CD4-positive, alpha-beta T cell treated with Interleukin-2 at 100 ng/mL for 4 hours (primary cell): ENCODE measurements at places on chromosomes 5 and 9.

GRCh38 chr5:66814146-66814991 lies 218.2 kb downstream of the MAST4 start:
- peak; percentile 66 for DNase-seq

DNA sequence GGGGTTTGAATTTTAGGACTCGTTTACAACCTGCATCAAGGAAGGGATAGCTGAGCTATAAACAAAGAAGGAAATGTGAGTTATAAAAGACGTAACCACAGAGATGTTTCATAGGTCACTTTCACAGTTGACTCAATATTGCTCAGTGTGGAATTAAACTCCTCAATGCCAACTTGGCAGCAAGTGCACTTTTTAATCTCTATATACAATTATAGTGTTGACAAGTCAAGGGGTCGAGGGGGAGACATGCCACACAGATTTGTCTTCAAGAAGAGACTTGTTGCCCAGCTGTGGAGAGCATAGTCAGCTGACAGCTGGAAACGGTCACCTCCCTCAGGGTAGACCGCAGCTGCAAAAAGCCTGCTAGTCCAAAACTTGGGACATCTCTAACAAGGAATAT lies 163.4 kb upstream of the DMAC1 start:
- no peak for DNase-seq

DNA sequence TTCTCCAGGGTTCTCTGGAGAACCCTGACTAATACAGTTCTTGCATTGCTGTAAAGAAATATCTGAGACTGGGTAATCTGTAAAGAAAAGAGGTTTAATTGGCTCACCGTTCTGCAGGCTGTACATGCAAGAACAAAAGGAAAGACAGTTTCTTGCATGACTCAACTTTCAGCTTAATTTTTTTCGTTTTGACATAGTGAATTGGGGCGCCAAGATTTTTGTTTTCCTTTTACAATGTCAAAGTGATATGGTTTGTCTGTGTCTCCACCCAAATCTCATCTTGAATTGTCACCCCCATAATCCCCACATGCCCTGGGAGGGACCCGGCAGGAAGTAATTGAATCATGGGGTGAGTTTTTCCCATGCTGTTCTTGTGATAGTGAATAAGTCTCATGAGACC lies 11.8 kb upstream of the CRHBP start:
- DNase-seq: no peak

DNA sequence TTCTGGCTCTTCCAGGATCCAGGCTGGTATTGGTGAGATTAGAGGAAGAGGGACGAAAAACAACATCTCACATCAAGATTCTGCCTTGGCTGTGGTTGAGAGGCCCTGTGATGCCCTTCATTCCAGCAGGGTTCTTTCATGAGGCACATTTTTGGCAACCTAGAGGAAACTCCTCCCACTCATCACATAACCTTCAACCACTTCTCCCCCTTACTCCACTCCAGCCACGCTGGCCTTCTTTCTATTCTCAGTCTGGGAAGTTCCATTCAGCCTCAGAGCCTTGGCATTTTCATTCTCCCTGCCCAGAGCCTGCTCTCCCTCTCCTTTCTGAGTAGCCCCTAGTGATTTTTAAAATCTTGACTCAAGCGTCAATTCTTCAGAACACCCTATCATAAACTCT lies 337.5 kb downstream of the ZSWIM6 start:
- no peak for DNase-seq

DNA sequence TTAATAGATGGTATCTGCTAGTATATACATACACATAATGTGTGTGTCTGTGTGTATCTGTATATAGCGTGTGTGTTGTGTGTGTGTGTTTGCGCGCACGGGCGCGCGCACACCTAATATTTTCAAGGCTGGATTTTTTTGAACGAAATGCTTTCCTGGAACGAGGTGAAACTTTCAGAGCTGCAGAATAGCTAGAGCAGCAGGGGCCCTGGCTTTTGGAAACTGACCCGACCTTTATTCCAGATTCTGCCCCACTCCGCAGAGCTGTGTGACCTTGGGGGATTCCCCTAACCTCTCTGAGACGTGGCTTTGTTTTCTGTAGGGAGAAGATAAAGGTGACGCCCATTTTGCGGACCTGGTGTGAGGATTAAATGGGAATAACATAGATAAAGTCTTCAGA lies 757 bp downstream of the FXN start:
- peak; percentile 20 for DNase-seq

GRCh38 chr5:134129411-134130238 lies 15.1 kb downstream of the TCF7 start:
- no peak for DNase-seq

- DNase-seq: no peak
Observed at GRCh38 chr9:110947491-110948044, 90.7 kb downstream of the LPAR1 start.

- no peak for DNase-seq
Observed at GRCh38 chr5:169408731-169409130, 107.8 kb upstream of the SLIT3 start.

GRCh38 chr9:33748633-33749304 lies 46.6 kb upstream of the PRSS3 start:
- DNase-seq: peak; percentile 12

DNA sequence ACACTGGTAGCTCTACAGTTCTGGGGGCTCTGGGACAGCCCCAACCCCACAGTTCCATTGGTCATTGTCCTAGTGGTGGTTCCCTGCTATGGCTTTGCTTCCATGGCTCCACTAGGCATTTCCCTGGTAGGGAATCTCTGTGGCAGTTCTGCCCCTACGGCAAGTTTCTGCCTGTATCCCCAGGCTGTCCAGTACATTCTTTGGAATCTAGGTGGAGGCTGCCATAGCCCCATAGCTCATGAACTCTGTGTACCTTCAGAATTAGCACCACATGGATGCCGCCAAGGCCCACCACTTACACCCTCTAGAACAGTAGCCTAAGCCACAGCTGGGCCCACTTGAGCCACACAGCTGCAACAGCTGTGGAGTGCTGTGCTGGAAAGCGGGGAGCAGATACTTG lies 3.3 kb upstream of the GOLM1 start:
- no peak for DNase-seq

DNA sequence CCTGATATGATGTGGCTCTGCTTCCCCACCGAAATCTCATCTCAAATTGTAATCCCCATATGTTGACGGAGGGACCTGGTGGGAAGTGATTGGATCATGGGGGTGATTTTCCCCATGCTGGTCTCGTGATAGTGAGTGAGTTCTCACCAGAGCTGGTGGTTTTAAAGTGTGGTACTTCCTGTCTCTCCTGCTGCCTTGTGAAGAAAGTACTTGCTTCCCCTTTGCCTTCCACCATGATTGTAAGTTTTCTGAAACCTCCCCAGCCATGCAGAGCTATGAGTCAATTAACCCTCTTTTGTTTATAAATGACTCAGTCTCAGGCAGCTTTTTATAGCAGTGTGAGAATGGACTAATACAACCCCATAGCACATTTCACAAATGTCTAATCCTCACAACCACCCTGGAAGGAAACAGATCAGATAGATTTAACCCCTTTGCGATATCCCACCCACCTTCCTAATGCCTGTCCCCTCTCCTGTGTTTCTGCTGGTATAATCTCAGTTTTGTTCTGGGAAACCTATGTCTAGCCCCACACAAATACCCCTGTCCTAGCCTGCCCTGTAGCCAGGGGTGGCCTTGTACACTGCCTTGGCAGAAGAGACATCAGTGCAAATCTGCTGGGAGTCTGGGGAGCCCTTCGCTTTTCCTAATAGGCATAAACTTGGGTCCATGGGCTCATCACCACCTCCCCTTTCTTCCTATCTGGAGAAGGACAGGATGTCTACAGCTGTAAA lies 157.0 kb upstream of the RAI14 start:
- peak; percentile 21 for DNase-seq

DNA sequence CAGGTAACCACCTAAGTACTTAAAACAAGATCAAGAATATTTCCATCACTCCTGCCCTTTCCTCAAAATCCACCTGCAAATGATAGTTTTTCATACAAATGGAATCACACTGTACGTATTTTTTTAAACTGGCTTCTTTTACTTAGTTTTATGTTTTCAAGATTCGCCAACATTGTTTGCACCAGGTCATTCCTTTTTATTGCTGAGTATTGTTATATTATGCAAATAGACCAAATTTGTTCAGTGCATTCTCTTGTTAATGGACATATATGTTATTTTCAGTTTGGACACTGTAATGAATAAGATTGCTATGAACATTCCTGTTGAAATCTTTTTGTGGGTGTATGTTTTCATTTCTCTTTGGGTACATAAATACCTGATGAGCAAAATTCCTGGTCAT lies 8.3 kb upstream of the ANKRD31 start:
- no peak for DNase-seq

DNA sequence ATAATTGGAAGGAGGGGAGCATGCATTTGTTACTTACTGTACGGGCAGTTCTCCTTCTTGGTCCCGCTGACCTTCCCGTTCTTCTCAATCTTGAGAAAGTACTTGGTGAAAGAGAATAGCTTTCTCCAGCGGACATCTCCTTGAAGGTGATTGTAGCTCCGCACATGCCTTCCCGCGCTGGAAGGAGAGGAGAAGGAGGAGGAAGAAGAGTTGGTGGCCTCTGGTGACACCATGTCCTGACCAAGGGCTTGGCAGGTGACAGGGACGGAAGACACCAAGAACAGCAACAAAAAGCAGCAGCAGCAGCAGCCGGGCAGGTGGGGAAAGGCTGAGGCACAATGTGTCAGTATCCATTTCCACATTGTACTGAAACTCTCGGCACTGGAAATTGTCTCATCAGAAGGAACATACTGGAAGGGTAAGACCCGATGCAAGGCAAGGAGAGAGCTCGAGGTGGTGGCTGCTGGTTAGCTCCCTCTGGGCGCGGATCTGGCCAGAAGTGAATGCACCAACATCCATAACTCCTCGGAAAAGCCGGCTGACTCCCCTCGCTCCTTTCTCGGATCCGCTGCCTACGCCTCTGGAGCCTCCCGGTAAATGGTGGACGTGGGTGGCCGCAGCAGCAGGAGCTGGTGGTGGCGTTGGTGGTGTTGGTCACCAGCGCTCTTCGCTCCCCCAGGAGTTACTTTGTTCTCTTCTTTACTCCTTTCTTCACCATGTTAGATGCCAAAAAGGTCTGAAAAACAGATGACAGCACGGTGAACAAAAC lies 715 bp downstream of the FGF10 start:
- no peak for DNase-seq

DNA sequence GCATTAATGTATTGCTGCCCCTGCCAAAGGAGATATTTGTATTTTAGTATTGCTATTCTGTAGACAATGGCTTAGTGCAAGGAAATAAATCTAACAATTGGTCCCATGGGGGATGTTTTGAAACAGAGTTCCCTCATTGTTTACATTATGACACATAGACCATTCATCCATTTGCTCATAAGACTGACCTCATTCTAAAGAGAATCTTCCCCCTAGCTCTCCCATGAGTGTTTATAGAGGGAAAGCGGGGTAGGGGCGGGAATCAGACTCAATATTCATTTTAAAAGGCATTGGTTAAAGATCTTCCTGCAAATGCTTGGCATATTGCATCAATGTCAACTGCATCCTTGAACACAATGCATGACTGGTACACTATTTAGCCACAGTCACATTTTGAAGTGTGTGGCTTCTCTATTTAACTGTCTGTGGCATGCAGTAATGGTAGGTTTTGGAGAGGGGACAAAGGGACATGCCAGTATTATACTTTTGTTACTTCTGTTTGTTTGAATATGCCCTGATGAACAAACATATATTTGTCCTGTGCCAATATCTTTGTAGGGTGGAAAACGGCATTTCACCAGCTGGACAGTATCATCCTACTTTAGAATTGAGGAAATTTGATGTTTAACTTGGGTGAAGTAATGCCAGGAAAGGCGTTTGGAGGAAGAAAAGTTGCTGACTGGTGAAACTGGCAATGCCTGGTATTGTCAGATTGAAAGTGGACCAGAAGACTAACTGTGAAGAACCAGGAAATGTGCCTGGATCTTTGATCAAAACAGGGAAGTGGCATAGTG lies 84.1 kb upstream of the MEGF10 start:
- no peak for DNase-seq

GRCh38 chr5:93240228-93240834 lies 340.7 kb downstream of the NR2F1-AS1 start:
- no peak for DNase-seq

- no peak for DNase-seq
Observed at GRCh38 chr9:37034305-37034937, 353 bp upstream of the PAX5 start.

- no peak for DNase-seq
Observed at GRCh38 chr9:114914139-114914538, 16.3 kb downstream of the TNFSF8 start.

DNA sequence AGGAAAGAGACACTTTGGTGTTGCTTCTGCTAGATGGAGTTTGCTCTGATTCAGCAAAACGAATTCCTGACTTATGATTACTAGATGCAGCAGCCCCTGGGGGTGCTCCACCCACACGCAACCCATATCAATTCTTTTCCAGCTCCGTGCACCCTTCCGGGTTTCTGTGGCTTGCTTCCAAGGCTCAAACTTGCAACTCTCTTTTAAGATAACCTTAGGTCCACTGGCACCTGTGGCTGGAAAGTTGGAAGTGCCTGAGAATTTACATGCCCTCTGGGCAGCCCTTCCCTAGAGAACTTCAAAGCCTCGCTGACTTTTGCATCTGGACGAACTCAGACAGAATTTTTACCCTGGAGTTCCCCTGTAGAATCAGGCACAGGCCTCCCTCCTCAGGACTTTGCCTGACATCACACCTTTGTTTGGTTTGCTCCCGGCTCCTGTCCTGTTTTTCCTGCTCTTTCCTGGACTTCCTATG lies 224.9 kb downstream of the SNX18 start:
- DNase-seq: no peak

- DNase-seq: no peak
Observed at GRCh38 chr5:175516933-175517823, 38.8 kb downstream of the SFXN1 start.

DNA sequence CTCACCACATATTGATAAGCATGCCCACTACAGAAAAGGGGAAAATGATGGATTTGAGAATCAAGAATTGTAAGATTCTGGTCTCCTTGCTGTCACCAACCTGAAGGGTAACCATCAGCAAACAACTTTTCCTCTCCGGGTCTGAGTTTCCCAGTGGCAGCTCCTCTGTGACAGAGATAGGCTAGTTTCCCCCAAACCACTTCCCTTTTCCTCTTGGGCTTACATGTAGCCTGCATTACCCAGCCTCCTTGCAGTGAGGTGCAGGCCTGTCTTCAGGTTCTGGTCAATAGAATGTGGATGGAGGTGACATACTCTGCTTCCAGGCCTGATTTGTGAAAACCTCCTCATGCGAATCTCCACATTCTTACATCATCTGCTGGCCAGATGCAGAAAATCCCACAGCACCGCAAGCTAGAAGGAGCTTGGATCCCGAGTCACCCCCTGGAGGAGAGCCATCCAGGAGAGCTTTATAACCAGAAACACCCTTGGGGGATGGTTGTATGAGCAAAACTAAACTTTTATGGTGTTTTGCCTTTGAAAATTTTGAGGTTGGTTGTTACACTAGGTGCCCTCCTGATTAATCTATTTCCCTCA lies 206.1 kb downstream of the RGS3 start:
- DNase-seq: no peak

- no peak for DNase-seq
Observed at GRCh38 chr9:134003237-134003636, 11.1 kb upstream of the VAV2 start.

DNA sequence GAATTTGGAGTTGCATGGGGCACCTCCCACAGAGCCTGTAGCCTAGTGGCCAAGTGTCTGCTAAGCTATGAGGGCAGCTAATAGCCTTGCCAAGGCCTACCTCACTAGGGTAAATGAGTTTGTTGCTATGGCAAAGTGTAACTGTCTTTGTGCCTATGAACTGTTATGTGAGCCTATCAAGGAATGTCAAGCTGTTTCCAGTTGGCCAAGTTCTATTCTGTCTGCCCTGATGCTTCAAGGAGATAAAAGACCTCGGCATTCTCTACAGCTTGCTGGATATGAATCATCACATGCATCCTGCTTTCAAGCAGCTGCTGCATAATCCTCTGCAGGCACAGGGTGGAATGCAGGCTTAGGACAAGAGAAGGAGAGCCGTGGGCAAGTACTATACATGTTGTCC lies 69.8 kb upstream of the CCDC112 start:
- DNase-seq: no peak
